ENCODE measurements at places on chromosomes 7 and 10.

- no peak for DNase-seq
Observed at GRCh38 chr7:7054252-7054830, 128.0 kb upstream of the C1GALT1 start.

GRCh38 chr7:25093268-25093826 lies 31.7 kb downstream of the CYCS start:
- peak; percentile 78 for DNase-seq

GRCh38 chr10:110959379-110960332 lies 40.3 kb downstream of the SHOC2 start:
- peak; percentile 11 for DNase-seq

DNA sequence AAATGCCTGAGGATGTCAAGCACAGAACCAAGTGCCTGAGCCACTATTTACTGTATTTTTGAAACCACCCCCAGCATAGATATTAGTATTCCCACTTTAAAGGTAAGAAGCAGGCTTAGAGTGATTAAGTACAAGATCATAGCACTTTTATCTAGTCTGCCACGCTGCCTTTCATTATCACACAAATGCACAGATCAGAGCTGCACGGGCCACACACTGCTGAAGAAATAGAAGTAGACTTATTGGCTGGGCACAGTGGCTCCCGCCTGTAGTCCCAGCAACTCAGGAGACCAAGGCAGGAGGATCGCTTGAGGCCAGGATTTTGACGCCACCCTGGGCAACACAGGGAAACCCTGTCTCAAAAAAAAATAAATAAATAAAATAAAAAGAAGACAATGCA lies 38.2 kb downstream of the NCAPG2 start:
- DNase-seq = no peak

DNA sequence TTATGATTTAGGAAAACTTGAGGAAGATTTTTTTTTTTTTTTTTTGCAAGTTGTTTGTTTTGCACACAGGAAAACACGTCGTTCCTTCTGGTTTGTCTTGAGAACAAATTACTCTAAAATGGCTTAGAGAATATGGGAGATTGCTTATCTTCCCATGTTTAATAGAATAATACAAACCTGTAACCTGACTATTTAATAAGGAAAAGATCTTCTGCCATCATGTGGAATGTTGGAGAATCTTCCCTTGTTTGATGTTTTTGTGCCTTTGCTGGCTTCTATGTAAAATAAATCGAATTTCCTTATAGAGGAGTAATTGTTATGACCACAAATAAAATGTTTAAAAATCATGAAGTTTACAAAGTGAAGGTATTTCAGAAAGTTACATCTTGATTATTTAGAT lies 818.8 kb downstream of the GATA3 start:
- DNase-seq = no peak

- no peak for DNase-seq
Observed at GRCh38 chr10:61841338-61841875, 60.1 kb upstream of the ARID5B start.

DNA sequence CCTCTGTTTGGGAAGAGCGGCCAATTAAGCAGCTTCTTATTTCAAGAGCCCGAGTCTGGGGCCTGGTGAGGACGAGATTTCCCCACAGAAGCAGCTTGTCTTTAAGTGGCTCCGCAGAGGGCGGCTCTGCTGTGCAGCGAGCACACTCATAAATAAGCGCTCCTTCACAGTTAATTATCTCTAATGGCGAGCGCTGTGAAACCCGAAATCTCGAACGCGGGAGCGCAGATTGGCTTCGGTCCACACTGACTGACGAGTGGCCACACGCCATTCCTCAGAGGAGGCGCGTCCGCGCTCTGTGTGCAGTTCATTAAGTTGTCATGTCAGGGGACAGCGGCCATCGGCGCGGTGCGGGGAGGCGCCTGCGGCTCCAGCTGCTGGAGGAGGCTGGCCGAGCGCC lies 560.9 kb downstream of the DNAJB6 start:
- DNase-seq = no peak

- peak; percentile 15 for DNase-seq
Observed at GRCh38 chr10:101085846-101086245, 24.1 kb downstream of the KAZALD1 start.

DNA sequence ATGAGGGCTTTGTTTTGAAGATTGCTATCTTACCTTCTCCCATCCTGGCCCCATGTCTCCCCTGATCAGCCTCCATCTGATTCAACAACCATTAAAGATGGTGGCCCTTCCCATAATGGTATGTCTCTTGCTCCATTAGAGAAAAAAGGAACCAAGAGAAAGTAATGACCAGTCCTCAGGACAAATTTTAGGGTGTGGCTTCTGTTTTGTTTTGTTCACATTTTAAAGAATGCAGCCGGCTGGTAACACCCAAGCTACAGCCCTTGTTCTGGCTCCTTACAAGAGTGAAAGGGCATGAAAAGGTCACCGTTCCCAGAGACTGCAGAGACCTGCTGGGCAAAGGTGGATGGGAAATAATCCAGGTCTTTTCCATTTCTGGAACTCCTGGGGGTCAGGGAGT lies 287.9 kb upstream of the NEBL start:
- no peak for DNase-seq

- DNase-seq = peak; percentile 71
Observed at GRCh38 chr7:105218939-105219770, 169.6 kb downstream of the SRPK2 start.

DNA sequence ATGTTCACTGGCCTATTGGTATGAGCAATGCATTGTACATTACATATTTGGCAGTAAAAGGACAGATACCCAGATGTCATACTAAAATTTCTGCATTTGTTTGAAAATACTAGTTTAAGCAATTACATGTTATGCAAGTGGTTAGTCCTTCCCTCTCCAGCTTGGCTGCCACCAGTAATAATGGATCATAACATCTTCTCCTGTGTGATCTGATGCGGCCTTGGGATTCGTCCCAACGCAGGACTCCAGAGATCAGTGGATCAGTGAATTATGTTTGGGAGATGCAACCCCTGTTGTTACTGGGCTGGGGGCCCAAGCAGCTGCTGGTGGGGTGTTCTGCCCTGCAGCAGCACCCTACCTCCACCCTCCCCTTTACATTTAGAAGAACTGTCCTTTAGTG lies 11.2 kb upstream of the PDK4 start:
- peak; percentile 34 for DNase-seq

- DNase-seq = no peak
Observed at GRCh38 chr7:82343716-82344115, 99.9 kb downstream of the CACNA2D1 start.

- DNase-seq = no peak
Observed at GRCh38 chr10:12271210-12271540, 75.2 kb downstream of the CDC123 start.

DNA sequence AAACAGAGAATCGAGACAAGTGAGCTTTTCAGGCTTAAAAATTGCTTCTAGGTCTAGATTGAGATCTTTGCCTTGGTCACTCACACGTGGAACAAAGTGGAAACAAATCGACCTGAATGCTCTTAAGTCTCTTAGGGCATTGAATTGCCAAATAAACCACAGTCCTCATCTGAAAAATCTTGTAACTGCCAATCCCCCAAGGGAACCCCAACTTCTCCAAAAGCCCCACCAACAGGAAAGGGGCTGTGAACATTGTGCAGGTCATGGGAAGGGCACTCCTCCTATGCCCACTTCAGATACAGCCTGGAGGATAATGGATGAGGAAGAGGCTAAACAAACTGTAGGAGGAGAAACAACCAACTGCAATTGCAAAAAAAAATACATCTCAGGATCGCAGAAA lies 91.3 kb downstream of the DGKI start:
- no peak for DNase-seq

DNA sequence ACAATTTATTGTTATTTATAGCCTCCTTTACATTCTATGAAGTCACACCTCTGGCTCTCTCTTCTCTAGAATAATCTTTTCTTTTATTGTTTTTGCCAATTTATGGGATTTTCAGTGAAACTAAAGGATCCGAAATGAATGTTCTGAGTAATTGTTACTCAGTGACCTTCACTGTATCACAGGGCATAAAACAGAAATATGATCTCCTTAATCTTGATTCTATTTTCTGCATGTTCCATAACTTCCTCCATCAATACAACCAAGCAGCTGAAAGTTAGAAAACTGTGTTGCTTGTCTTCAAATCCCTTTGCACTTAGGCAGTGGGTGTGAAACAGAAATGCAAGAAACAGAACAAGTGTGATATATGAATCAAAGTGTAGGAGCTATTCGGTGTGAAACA lies 57.4 kb upstream of the FERD3L start:
- no peak for DNase-seq

DNA sequence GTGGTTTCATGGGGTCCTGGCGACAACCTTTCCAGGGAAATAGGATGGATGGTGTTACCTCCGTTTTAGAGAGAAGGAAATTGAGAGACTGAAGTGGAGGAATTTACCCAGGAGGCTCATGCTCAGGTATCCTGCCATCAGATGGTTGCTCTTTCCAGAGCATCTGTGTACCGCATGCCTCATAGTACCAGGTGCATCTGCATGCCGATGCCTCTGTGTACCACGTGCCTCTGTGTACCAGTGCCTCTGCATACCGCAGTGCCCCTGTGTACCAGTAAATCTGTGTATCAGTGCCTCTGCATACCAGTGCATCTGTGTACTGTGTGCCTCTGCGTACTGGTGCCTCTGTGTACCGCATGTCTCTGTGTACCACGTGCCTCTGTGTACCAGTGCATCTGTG lies 3.2 kb downstream of the VWA2 start:
- no peak for DNase-seq

DNA sequence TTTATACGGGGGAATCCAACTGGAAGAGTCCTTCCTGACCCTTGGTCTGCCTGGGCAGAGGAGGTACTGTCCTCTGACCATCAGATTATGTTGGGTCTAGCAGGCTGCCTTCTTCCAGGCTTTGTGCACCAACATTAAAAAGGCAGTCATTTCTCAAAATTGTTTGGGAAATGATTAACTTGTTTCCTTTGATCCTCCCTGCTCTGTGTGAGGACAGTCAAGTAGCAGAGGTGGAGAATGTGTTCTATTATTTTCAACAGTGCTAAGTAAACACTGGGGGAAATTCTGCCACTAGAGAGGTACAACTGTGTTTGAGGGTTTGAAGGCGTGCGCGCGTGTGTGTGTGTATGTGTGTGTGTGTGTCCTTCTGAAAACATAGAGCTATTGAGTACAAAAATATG lies 20.6 kb downstream of the ACSL5 start:
- no peak for DNase-seq

- no peak for DNase-seq
Observed at GRCh38 chr7:100686822-100687211, 7.2 kb downstream of the GIGYF1 start.

GRCh38 chr7:2213551-2214215 lies 19.1 kb downstream of the MAD1L1 start:
- DNase-seq = no peak

GRCh38 chr10:576130-576465 lies 113.4 kb downstream of the DIP2C start:
- peak; percentile 88 for DNase-seq

DNA sequence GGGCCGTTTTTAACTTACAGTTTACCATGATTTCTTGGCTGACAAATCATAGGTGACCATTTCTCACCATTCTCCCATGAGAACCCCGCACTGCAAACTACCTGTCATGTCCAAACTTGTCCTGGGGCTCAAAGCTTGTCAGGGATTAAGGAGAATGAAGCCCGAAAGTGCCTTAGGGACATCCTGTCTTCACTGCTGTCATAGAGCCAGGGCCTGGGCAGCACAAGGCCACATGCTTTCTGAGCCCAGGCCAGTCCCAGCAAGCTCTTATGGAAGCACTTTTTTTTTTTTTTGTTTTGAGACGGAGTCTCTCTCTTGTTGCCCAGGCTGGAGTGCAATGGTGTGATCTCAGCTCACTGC lies 33.9 kb downstream of the CCM2 start:
- DNase-seq = no peak

- no peak for DNase-seq
Observed at GRCh38 chr7:142140401-142140959, 29.0 kb downstream of the MGAM2 start.

DNA sequence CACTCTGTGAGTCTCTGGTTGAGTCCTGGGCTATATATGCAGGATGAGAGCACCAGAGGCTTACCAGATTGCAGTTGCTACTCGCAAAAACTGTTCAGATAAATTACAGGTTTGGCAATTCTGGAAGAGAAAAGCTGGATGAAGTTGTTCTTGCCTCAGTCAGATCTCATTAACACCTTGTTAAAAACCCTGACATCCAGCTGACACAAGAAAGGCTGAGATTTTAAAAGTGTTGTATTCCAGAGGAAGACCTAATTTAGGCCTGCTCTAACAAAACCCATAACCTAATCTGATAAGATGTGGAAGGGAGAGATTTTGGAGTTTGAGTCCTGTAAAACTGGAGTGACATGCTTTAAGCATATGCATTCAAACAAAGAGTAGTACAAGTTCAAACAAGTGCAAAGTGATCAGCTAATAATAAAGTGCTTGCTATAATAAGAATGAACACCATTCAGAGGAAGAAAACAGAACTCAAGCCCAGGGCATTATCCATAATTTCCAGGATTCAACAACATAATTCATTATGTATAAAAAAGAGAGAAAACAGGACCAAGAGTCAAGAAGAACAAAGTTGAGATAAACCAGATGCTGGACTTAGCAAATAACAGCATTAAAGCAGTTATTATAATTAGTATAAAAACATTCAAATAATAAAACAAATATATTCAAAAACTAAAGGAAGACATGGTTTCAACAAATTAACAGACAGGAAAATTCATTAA lies 135.5 kb downstream of the CD36 start:
- no peak for DNase-seq

- DNase-seq = no peak
Observed at GRCh38 chr10:42932735-42933447, 144.0 kb upstream of the RET start.

DNA sequence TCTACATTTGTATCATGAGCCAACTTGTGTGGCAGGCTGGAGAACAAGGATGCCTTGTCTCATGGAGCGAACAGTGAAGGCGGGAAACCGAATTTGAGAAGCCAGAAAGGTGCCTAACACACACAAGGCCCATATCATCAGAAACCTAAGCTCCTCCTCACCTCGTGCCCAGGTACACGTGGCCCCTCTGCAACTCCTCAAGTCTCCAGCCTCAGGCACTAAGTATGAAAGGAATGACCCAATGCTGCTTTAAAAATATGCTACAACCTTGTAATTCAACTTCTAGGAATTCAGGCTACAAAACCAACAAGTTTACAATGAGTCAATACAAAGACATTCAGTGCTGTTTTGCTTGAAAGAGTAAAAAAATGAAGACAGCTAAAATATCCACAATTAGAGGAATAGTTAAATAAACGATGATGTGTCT lies 95.7 kb downstream of the CDK6 start:
- DNase-seq = peak; percentile 70

GRCh38 chr7:13279854-13280435 lies 592.5 kb downstream of the ARL4A start:
- DNase-seq = peak; percentile 41
